Stimulated activated CD8-positive, alpha-beta memory T cell treated with anti-CD3 and anti-CD28 coated beads, Interleukin-4, amount 100 ng/mL, for 4 hours (primary cell): ENCODE measurements at places on chromosomes 11 and 22.

DNA sequence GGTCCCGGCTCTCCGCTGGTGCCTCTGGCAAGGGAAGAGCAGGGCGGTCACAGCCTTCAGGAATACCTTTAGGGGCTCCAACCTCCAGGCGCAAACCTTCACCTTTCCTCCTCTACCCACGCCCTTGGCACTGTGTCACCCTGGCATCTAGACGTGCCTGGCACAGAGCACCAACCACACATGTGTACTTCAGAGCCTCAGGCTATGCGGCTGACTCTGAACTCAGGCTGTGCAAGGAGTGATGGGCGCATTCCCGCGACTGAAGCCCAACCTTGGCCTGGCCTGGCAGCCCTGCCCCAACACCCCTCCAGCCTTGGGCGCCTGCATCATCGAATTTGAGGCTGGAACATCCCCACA lies 11.4 kb downstream of the SCARF2 start:
- no peak for DNase-seq

GRCh38 chr11:74388678-74389327 lies 9.4 kb downstream of the PGM2L1 start:
- peak; percentile 58 for DNase-seq

DNA sequence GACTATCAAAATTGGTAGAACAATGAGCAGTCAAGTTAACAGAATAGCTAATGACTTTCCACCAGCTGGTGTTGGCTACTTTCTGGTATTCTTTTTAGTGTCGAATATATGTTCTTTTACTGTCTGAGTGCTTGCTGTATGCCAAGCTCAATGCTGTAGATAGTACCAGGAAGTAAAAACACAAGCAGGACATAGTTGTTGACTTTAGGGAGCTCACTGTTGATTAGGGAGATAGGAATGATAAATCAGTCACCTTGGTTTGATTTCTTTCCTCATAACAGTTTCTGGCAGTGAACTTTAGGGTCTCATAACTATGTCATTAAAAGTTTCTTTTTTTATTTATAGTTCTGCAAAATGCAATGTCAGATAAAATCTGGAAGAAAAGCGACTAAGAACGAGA lies 9.0 kb downstream of the HMGXB4 start:
- DNase-seq = no peak

DNA sequence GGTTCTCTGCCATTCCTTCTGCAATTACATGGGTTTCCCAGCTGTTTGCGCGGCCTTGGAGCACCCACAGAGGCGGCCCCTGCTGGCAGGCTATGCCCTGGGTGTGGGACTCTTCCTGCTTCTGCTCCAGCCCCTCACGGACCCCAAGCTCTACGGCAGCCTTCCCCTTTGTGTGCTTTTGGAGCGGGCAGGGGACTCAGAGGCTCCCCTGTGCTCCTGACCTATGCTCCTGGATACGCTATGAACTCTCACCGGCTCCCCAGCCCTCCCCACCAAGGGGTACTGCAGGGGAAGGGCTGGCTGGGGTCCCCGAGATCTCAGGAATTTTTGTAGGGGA lies 2.6 kb downstream of the RCE1 start:
- DNase-seq = no peak

DNA sequence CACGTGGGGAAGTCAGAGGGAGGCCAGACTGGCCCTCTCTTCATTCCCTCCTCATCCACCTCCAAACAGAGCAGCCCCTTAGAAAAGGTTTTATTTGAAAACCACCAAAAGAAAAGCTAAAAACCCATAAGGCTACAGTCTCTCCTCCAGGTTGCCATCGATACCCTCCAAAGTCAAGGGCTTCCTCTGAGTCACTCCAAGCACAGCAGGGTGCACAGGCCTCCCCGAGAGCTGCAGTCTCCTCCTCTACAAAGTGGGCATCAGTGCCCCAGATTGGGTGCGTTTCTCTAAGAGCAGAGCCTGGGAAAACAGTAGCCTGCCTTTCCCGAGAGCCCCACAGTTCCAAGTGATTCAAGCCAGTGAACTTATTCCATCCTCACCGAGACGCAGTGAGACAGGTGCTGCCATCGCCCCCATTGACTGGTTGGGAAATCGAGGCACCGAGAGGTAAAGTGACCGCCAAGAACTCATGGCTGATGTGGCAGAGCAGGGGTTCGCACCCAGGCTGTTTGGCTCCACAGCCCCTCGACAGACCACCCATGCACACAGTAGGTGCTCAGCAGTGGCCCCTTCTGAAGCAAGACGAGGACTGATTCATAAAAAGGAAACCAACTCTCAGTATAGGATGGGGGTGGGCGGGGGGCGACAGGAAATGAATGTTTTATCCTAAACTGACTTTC lies 91.7 kb upstream of the SHISAL1 start:
- no peak for DNase-seq

- DNase-seq = no peak
These were observed 87.2 kb downstream of the PHF21A start for GRCh38 chr11:46034041-46034440.

GRCh38 chr11:119373921-119374631 lies 7.4 kb downstream of the USP2 start:
- DNase-seq = no peak

DNA sequence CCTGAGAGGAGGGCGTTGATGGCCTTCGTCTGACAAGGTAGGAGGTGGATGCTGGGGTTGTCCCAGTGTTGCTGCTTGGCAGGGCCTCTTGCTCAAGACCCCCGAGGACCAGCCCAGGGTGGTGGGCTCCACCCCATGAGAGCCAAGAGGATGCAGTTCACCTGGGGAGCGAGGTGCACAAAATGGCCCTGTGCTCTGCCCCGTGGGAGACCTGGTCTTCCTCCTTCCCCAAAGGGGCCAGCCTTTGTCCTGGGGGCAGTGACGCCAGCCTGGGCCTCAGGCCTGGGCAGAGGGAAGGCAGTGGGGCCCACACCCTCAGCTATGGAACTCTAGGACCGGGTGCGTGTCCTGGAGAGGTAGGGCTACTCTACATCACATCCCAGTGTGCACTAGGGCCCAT lies 1233.3 kb downstream of the TBC1D22A start:
- no peak for DNase-seq

DNA sequence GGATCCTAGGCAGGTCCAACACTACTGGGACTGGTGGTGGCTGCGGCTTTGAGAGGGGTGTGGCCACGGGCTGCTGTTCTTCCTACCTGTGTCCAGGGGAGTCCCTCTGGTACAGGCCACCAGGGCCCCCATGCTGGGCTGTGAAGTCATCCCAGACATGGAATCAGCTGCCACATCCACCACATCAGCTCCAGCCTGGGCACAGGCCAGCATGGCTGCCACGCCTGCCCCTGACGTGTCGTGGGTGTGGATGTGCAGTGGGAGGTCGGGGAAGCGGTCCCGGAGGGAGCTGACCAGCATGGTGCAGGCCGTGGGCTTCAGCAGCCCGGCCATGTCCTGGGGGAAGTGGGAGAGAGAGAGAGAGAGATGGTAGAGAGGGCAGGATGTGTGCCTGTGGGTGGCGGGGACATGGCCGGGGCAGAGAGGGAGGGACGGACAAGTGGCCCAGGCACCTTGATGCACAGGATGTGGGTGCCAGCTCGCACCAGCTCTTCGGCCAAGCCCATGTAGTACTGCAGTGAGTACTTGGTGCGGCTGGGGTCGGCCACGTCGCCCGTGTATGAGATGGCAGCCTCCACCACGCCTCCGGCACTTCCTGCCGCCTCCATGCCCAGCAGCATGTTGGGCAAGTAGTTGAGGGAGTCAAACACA lies 6.2 kb upstream of the LRFN4 start:
- no peak for DNase-seq

GRCh38 chr22:25545672-25546071 lies 18.8 kb upstream of the GRK3 start:
- DNase-seq = no peak

DNA sequence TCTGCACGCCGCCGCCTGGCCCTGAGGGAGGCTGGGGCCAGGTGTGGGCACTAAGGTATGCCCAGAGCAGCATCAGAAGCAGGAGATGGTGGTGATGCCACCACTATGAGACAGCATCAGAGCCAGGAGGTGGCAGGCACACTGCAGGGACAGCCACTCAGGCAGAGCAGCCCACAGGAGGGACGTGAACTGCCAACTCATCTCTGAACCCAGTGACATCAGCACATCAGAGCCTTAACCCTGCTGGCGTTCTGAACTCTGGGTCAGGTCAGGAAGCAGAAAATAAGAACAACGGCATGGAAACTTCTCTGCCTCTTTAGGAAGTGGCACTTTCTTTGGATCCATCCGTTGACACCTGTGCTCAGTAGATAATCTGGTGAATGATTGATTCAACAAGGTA lies 14.7 kb upstream of the IFT27 start:
- DNase-seq = no peak

DNA sequence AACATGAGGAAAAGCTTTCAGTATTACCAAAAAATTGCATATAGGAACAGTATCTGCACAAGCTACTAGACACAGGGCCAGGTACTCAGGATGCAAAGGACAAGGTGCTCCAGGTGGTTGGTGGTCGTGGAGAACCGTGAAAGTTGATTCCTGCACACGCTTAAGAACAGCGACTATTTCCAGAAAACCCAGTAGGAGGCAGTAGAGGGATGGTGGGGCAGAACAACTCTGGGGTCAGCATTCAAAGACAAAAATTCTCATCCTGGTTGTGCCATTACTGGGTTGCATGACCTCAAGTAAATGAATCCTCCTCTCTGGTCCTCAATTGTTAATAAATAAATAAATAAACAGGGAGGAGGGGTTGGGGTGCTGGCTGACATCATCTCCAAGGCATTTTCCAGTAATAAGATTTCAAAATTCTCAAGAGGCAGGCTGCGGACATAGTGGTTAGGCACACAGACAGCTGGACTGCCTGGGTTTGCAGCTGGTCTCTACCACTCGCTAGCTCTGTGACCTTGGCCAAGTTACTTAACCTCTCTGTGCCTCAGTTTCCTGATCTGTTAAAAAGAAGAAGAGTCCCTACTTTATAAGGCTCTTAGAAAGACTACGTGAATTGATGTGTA lies 89.6 kb downstream of the ISX start:
- DNase-seq = no peak

- DNase-seq = no peak
These were observed 222.6 kb upstream of the PITPNB start for GRCh38 chr22:28141614-28142013.

DNA sequence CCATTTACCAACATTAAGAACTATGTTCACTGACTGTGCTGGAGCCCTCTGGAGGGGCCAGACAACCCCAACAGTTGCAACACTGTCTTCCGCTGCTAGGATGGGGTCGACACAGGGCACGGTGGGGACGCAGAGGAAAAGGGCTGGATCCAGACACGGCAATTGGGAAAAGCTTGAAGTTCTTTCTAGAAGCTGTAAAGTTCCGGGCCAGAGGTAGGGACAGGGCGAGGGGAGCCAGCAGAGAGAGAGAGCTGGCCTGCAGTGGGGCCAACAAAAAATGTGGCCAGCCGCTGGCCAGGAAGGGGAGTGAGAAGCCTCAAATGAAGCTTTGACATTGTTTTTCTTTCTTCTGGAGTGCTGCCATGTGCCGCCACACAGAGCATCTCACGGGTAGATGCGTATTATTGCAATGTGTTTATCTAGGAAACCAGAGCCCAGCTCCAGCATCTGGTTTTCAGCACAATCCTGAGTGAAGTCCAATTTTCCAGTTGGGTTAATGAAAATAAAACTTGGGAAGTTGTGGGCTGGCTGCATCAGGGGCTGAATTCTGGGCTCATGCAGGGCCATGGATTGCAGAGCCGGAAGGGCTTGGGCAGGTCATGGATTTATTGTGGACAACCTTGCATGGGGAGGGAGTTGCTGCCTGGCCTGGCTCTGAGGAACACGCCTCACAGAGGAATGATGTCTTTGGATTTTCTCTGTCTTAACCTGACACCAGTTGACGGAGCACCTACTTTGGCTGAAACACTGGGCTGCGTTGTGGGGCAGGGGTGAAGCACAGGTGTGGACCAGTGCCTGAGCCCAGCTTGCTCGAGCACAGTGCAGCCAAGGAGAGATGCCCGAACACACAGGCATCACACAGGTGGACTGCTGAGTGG lies 67.6 kb upstream of the AMPD3 start:
- no peak for DNase-seq

- DNase-seq = no peak
These were observed 630 bp downstream of the CASP4 start for GRCh38 chr11:104967534-104968354.

DNA sequence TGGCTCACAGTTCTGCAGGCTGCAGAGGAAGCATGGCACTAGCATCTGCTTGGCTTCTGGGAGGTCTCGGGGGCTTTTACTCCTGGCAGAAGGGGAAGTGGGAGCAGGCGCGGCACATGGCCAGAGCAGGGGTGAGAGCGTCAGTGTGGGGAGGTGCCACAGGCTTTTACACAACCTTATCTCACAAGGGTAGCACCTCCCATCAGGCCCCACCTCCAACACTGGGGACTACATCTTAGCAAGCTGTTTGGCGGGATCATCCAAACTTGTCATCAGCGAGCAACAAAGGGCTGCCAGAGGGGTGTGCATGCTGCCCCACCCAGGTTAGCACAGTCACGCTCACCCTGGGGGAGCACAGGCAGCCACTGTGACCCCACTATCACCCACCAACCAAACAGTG lies 18.9 kb upstream of the YPEL1 start:
- DNase-seq = no peak

DNA sequence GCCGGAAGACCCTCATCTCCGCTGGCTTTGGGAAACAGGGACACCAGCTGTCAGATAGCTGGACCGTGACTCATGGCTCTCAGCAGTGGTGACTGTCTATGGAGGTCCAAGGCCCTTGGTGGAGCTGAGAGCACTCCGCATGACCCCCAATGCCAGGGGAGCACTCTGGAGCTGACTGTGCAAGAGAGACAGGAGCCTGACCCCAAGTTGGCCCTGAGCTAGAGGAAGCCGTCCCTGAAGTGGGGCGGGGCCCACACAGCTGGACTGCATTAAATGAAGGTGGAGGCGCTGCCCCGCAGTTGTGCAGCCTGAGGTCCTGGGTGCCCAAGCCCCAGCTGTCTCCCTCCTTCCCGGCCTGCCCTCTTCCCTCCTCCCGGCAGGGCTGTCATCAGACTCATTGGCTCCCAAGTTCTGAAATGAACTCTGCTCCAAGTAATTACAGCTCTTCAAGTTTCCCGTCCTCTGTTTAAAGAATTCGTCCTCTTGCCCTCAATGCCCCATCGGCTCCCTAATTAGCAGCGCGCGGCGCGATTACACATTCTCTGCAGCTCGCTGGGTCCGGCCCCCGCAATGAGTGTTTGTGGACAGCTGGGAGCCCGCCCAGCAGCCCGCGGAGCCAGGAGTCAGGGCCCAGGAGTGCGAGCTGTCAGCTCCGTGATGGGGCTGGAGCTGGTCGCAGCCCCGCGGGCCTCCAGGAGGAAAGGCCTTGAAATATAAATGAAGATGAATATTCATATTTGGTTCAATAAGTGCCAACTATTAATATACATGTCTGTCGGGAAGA lies 93.2 kb upstream of the LMO1 start:
- DNase-seq = no peak

- DNase-seq = no peak
These were observed 573 bp downstream of the STK33 start for GRCh38 chr11:8593455-8593854.

GRCh38 chr11:33974804-33975203 lies 76.7 kb upstream of the CAPRIN1 start:
- no peak for DNase-seq

DNA sequence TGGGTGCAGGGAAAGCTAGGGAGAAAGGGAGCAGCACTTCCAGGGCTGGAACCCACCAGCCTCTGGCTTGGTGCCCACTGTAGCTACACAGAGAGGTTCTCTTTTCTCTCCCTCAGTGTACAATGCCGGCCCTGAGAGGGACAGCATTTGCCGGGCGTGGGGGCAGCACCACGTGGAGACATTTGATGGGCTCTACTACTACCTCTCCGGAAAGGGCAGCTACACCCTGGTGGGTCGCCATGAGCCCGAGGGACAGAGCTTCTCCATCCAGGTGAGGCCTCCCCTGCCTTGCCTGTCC lies 6.1 kb downstream of the OTOG start:
- no peak for DNase-seq
